ENCODE measurements at places on chromosomes 6 and 20. TPM values are rescaled to one million over a fixed set of nuclear protein-coding genes. Genes with fewer than 3 reads are reported as not detected.

The SLC35F1 gene
- under 0.01 TPM for total RNA-seq

The CCNC gene
- total RNA-seq, result 70.9 TPM

The EGFL8 gene
- total RNA-seq, result 2.3 TPM

The ANKEF1 gene
- 1.2 TPM for total RNA-seq

The MEI4 gene
- total RNA-seq, result not detected

The CUL9 gene
- total RNA-seq, result 13.1 TPM

The RIPOR2 gene
- 0.13 TPM for total RNA-seq

The ENPP1 gene
- 0.13 TPM for total RNA-seq

The DSE gene
- 6.8 TPM for total RNA-seq

The TMEM217 gene
- total RNA-seq, result 11.3 TPM

The RPS6KA2 gene
- total RNA-seq, result 122 TPM

The ESR1 gene
- total RNA-seq, result not detected

The VSX1 gene
- not detected for total RNA-seq

The CLIC5 gene
- total RNA-seq, result under 0.01 TPM

The LPIN3 gene
- 0.77 TPM for total RNA-seq

The C20orf141 gene
- total RNA-seq, result not detected

The TCF21 gene
- not detected for total RNA-seq

The KHDRBS2 gene
- total RNA-seq, result not detected

The NKX2-4 gene
- not detected for total RNA-seq

The BPI gene
- total RNA-seq, result not detected

The IMPG1 gene
- not detected for total RNA-seq

The RBM24 gene
- 0.64 TPM for total RNA-seq

The MANEA gene
- total RNA-seq, result 6.5 TPM

The ZBTB12 gene
- total RNA-seq, result 3.0 TPM

The NHLRC1 gene
- total RNA-seq, result 0.51 TPM

The ENPP4 gene
- 1.4 TPM for total RNA-seq

The SOBP gene
- 2.5 TPM for total RNA-seq

The ZC3H12D gene
- under 0.01 TPM for total RNA-seq

The STMN3 gene
- 0.51 TPM for total RNA-seq

The CST7 gene
- total RNA-seq, result not detected

The UST gene
- under 0.01 TPM for total RNA-seq

The TRDN gene
- not detected for total RNA-seq

The TUBB2A gene
- total RNA-seq, result 63.2 TPM

The NMBR gene
- not detected for total RNA-seq

The ARMH2 gene
- not detected for total RNA-seq

The SLC13A3 gene
- under 0.01 TPM for total RNA-seq

The HDGFL1 gene
- total RNA-seq, result not detected

The PBOV1 gene
- not detected for total RNA-seq

The ZSCAN26 gene
- total RNA-seq, result 9.0 TPM

The SMOC2 gene
- total RNA-seq, result not detected

The ID4 gene
- total RNA-seq, result under 0.01 TPM

The LGSN gene
- total RNA-seq, result not detected

The PREX1 gene
- 30.7 TPM for total RNA-seq

The SLC22A3 gene
- not detected for total RNA-seq

The GPLD1 gene
- total RNA-seq, result 0.25 TPM
